Left lung (tissue), 14 donors: ENCODE measurements at places on chromosomes 5 and 9. TPM values are rescaled to one million over a fixed set of nuclear protein-coding genes. Genes with fewer than 3 reads are reported as not detected.

DNA sequence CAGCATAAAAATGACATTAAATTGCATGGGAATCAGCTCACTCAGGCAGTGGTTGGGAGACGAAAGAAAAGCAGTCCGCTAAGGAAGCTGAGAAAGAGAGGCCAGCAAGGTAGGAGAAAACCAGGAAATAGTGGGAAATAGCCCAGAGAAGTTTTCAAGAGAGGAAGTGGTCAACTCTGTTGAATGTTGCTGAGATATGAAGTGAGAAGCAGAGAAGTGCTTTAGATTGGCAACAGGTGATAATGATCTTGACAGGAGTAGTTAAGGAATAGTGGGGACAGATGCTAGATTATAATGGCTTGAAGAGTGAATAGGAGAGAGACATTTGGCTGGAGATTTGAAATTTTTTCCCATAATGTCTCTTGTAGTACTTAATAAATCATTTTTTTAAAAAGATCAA, 30.8 kb downstream of the CNTRL start:
- no peak for DNase-seq

DNA sequence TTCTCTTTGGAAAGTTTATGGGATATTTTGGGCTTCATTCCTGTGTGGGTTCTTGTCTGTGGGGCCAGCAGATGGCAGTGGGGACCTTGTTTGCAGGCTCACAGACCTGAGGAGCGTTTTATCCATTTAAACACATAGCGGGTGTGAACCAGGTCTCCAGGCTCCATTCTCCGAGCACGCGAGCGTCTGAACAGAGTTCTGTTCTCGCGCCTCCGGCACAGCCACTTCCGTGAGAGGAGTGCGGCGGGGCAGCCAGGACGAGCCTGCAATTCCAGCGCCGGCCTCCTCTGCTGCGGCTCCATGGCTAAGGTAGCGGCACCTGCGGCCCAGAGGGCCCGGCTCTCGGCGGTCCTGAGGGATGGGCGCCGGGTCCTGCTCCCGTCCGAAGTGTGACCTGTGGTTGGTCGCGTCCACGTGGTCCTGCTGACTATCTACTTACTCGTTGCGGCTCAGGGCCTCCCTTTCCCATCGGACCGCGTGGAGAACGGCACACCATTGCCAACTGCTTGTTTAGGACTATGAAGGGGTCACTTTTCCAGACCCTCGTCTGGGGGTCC, 7.3 kb downstream of the NRARP start:
- DNase-seq, result no peak

GMCL2 gene
- 0.06 TPM for polyA plus RNA-seq

NKD2 gene
- polyA plus RNA-seq, result 8.9 TPM

DNA sequence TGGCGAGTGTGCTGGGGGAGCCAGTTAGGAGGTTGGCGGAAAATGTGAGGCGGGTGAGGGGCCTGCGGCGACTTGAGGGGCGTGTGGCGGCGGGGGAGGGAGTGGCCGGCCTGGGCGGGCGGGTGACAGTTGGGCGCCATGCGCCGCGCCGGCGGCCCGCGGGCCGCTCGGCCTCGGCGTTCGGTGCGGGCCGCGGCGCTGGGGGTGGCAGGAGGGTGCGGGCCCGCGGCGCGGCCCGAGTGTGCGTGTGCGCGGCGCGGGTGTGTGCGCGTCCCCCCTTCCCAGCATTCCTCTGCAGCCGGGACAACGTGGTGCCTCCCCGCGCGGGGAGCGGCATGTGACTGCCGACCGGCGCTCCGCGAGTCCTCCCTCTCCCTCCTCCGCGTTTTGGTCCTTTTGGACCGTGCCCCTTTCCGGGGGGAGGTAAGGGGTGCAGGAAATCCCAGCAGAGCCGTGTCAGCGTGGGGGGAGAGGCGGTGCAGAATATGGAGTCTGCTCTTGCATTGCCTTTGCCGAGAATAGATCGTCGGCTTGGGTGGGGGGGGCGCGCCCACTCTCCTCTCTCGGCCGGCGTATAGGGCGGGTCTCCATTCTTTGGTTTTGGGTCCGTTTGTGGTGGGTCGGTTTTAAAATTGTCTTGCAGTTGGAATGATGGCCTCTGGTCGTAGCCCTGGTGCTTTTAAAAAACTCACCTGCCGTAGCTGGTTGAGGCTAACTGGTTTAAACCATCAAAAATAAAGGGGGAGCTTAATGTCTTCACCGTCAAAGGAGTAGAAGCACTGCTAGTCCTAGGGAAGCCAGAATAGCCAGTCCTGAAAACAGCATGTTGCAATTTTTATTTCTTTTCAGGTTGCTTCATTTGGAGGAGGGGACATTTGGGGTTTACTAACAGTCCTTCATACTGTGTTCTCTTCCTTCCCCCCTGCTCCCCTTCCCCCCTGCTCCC, 2.0 kb downstream of the LARP1 start:
- DNase-seq, result peak; percentile 88

DNA sequence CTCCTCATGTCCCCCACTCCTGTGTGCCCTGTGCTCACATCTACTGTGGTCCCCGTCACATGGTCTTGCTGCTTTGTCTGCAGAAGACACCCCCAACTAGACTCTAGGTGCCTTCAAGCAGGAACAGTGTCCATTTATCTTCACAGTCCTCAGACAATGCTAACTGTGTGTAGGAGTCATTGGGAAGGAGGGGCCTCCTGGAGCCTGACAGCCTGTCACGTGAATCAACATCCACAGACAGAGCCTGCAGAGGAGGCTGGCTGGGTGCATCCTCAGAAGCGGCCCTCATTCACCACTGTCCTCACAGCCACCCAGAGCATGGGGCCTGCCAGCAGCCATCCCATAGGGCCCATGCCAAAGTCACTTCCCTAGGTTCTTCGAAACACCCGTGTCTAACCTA, 98.7 kb downstream of the MED10 start:
- no peak for DNase-seq

- DNase-seq, result no peak
Measured at GRCh38 chr5:74173241-74173640, 467.3 kb downstream of the ENC1 start.

ZBTB26 gene
- 19.0 TPM for polyA plus RNA-seq

TMEM267 gene
- polyA plus RNA-seq, result 14.6 TPM

GRCh38 chr9:71944754-71945375, 33.4 kb downstream of the C9orf85 start:
- no peak for DNase-seq

GRCh38 chr9:95023217-95024003, 294.1 kb downstream of the FANCC start:
- no peak for DNase-seq

- no peak for DNase-seq
Measured at GRCh38 chr9:107136296-107136695, 146.8 kb upstream of the RAD23B start.

DNA sequence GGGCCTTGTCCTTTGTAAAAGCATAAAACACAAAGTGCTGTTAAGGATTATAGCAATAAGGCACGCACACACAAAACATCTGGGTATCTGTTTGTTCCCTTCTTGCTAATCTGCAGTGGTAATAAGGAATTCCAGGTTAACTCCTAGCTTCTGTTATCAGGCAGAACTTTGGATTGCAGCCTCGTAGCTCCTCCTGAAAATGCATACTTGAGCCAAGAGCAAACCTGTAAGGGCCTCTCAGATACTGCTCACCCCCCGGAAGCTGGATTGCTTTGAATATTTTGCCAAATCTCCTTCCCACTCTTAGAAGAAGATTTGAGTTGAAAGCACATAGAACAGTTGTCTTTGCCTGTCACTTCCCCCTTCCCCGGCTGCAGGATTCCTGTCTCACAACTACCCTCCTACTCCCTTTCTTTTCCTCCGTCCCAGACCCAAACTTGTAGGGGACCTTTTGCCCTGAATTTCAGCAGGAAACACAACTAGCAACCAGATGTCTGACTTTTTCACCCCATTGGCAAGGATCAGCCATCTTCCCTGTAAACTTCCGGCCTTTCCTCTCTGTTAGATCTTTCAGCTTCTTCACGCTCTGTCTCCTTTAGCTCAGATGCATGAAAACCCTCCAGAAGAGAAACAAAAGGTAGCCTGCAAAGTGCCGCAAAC, 28.2 kb upstream of the SMAD5 start:
- DNase-seq, result no peak
